Stimulated activated CD4-positive, alpha-beta T cell treated with anti-CD3 and anti-CD28 coated beads, Interleukin-15, amount 100 ng/mL, for 48 hours (primary cell): ENCODE measurements at places on chromosomes 13 and 19.

- DNase-seq = no peak
Observed at GRCh38 chr13:72960114-72960513, 98.7 kb upstream of the KLF5 start.

DNA sequence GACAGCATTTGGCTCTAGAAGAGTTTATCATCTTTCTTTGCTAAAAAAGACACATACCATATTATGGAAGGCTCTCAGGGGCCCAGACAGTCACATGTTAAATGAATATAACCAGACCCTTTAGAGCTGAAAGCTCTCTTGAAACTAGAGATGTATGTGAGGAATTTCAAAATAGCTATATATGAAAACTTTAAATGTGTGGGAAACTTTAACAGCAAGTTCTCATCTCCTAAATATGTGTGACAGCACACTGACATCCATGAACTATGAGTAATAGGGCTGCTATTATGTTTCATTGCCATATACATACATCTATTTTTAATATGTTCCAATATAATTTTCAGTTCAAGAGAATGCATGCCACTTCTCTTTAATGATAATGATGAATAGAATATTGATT lies 509.5 kb downstream of the GPC6 start:
- DNase-seq = no peak

- no peak for DNase-seq
Observed at GRCh38 chr13:37493775-37494174, 104.8 kb downstream of the POSTN start.

DNA sequence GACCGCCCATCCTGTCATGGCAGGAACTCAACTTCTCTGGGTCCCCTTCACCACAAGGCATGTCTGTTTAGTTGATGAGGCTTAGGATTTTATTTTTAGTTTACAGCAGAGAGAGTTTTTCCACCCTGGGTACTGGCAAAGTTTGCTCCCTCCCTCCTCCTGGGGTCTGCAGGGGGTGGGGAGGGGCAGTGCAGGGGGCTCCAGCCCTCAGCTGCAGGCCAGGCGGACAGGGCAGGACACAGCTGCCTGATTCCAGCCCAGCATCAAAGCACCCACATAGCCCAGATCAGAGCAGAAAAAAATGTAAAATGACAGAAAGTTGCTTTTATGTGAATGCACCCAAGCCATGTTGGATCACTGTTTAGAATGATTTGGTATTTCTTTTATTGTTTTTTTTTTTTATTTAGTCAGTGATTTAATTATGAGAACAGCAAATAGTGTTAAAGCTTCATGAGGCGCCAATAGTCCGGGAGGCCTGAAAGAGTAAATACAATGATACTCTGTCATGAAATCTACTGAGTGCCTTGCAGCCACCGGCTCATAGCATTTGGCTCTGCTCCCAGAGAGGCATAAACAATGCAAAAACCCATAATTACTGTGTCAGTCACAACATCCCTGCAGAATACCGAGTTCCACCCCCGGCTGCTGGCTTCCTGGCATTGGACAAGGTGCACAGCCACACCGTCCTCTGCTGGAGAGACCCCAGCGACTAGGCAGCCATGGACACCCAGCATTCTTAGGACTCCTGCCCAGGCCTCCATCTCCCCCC lies 923.5 kb downstream of the UQCRFS1 start:
- DNase-seq = no peak

- peak; percentile 16 for DNase-seq
Observed at GRCh38 chr19:10718205-10719196, 622 bp downstream of the DNM2 start.

DNA sequence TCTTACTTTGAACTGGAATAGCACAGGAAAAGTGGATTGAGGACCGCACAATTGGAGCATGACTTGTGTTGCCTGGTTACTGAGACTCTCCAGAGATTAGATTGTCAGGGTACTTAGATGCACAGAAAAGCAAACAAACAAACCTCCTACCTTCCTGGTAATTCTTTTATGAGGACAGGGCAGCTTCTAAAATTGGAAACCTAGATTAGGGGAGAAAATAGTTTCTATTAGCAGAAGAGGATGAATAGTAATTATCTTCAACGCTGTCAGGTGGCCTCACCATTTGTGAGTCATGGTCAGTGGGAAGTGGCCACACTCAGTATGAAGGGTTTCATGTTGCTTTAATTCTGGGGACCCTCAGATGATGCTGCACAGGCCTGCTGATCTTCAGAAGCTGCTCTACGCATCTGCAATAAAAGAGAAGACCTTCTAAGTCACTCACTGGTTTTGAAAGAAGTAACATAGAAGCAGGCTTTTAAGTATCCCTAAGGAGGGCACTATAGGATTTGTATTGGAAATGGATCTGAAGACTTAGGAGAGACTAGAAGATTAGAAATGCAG lies 106.8 kb downstream of the LACC1 start:
- no peak for DNase-seq

GRCh38 chr13:41500511-41500910 lies 43.2 kb downstream of the RGCC start:
- DNase-seq = no peak

DNA sequence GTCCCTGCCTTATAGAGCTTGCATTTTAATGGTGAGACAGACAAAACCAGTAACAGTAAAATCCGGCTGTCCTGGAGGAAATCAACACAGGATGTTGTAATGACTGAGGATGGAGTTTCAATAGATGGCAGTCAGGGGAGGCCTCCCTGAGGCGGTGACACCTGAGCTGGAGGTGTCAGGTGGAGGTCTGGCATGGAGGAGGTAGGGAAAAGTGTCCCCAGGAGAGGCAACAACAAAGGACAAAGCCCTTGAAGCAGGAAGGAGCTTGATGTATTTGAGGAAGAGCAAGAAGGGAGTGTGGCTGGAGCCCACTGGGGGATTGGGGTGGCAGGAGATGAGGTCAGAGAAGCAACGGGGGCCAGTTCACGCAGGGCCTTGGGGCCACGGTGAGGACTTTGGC lies 7.8 kb downstream of the GRIN2D start:
- no peak for DNase-seq
